Hair follicle dermal papilla cell (primary cell): ENCODE measurements at places on chromosomes 16 and 17. TPM values are rescaled to one million over a fixed set of nuclear protein-coding genes. Genes with fewer than 3 reads are reported as not detected.

DPEP1 gene
- total RNA-seq = not detected in 2 replicates

MAPK7 gene
- total RNA-seq = 38.5 and 39.2 TPM in 2 replicates

USP31 gene
- 8.3 and 9.9 TPM in 2 replicates for total RNA-seq

PGP gene
- 9.9 and 12.4 TPM in 2 replicates for total RNA-seq

ABCC12 gene
- total RNA-seq = 0.12 and 0.16 TPM in 2 replicates

DNAH3 gene
- under 0.01 TPM in 1 of 2 replicates, not detected in the other for total RNA-seq

FOXJ1 gene
- not detected in 2 replicates for total RNA-seq

ARL5C gene
- total RNA-seq = not detected in 2 replicates

HID1 gene
- 0.16 and 0.61 TPM in 2 replicates for total RNA-seq

CDR2L gene
- 29.3 and 30.5 TPM in 2 replicates for total RNA-seq

GCGR gene
- total RNA-seq = not detected in 2 replicates

RILP gene
- 3.7 and 6.3 TPM in 2 replicates for total RNA-seq

MRM1 gene
- total RNA-seq = 3.7 and 3.9 TPM in 2 replicates

KRTAP2-3 gene
- total RNA-seq = not detected in 2 replicates

DNASE1L2 gene
- 0.85 and 0.97 TPM in 2 replicates for total RNA-seq

C17orf50 gene
- not detected in 2 replicates for total RNA-seq

SPDYE4 gene
- total RNA-seq = not detected in 2 replicates

RAC3 gene
- 5.0 and 5.5 TPM in 2 replicates for total RNA-seq

TNFRSF17 gene
- total RNA-seq = not detected in 2 replicates

TEX14 gene
- under 0.01 TPM in 2 replicates for total RNA-seq

KRTAP4-6 gene
- total RNA-seq = not detected in 2 replicates

ACBD4 gene
- total RNA-seq = 9.1 and 9.9 TPM in 2 replicates

CHST4 gene
- total RNA-seq = not detected in 2 replicates

PIPOX gene
- 2.6 and 3.4 TPM in 2 replicates for total RNA-seq

CBX8 gene
- 2.6 and 3.4 TPM in 2 replicates for total RNA-seq

TBC1D3C gene
- 1.3 TPM in 1 of 2 replicates, not detected in the other for total RNA-seq

TBC1D3G gene
- total RNA-seq = not detected in 2 replicates

RAD51C gene
- total RNA-seq = 11.5 and 11.7 TPM in 2 replicates

GPR179 gene
- not detected in 2 replicates for total RNA-seq

PYY gene
- not detected in 2 replicates for total RNA-seq

GNAO1 gene
- total RNA-seq = 0.12 and 0.32 TPM in 2 replicates

TMEM235 gene
- total RNA-seq = not detected in 2 replicates

SCN4A gene
- total RNA-seq = under 0.01 TPM in 1 of 2 replicates, not detected in the other

HAS3 gene
- 0.49 and 2.4 TPM in 2 replicates for total RNA-seq

LRRC37B gene
- total RNA-seq = 28.1 and 29.4 TPM in 2 replicates

ENO3 gene
- 0.81 and 3.6 TPM in 2 replicates for total RNA-seq

KRT36 gene
- total RNA-seq = not detected in 2 replicates

OTOP2 gene
- not detected in 2 replicates for total RNA-seq

SLC47A2 gene
- total RNA-seq = 0.36 and 0.97 TPM in 2 replicates

SOX15 gene
- 0.12 and 0.49 TPM in 2 replicates for total RNA-seq

RUSF1 gene
- total RNA-seq = 70.4 and 73.7 TPM in 2 replicates

SP6 gene
- total RNA-seq = 0.12 and 0.16 TPM in 2 replicates

ACD gene
- total RNA-seq = 12.9 and 16.9 TPM in 2 replicates

OR3A2 gene
- total RNA-seq = under 0.01 and 0.24 TPM in 2 replicates

KREMEN2 gene
- total RNA-seq = not detected in 2 replicates

MTHFSD gene
- 11.5 and 19.3 TPM in 2 replicates for total RNA-seq

TERB1 gene
- 0.12 and 0.16 TPM in 2 replicates for total RNA-seq

RDM1 gene
- total RNA-seq = not detected in 2 replicates

KRT28 gene
- total RNA-seq = not detected in 2 replicates

SALL1 gene
- 0.36 and 0.81 TPM in 2 replicates for total RNA-seq

RHBDL3 gene
- 0.12 and 0.49 TPM in 2 replicates for total RNA-seq

DNAH9 gene
- not detected in 2 replicates for total RNA-seq

TM4SF5 gene
- not detected in 2 replicates for total RNA-seq

HOXB7 gene
- 1.6 and 3.5 TPM in 2 replicates for total RNA-seq

TOM1L1 gene
- 37.3 and 39.8 TPM in 2 replicates for total RNA-seq

RAB37 gene
- total RNA-seq = 0.49 and 0.85 TPM in 2 replicates

FOXL1 gene
- total RNA-seq = 2.9 TPM in 2 replicates

RASL10B gene
- total RNA-seq = 0.85 and 0.97 TPM in 2 replicates
